ENCODE measurements at places on chromosomes 2 and 18.

DNA sequence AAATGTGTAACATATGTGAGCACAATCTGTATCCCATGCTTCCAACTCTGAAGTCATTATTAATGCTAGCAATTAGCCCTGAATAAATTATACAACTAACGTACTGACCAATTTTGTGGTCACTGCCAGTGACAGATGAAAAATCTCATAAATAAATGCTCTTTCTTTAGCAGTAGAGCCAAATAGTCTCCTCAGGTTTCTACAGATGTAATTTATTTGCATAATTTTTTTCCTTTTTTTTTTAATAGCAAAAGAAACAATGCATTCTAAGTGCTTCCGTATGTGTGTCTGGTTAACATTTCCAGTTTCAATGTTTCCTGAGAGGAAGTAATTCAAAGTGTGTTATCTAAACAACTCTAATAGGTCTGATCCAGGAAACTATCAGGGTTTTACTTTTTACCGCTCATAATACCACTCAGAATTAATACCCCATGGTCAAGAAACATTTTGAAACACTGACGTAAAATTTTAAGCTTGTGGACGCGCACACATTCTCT lies 108.4 kb downstream of the MEP1B start:
- DNase-seq = no peak

GRCh38 chr2:16318051-16318450 lies 347.6 kb downstream of the CYRIA start:
- no peak for DNase-seq

DNA sequence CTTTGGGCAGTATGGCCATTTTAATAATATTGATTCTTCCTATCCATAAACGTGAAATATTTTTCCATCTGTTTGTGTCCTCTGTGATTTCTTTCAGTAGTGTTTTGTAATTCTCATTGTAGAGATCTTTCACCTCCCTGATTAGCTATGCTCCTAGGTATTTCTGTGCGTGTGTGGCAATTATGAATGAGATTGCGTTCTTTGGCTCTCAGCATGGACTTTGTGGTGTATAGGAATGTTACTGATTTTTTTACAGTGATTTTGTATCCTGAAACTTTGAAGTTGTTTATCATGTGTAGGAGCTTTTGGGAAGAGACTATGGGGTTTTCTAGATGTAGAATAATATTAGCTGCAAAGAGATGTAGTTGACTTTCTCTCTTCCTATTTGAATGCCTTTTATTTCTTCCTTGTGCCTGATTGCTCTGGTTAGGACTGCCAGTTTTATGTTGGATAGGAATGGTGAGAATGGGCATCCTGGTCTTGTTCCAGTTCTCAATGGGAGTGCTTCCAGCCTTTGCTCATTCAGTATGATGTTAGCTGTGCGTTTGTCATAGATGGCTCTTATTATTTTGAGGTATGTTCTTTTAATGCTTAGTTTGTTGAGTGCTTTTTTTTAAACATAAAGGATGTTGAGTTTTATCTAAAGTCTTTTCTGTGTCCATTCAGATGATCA lies 27.0 kb upstream of the THUMPD2 start:
- no peak for DNase-seq

DNA sequence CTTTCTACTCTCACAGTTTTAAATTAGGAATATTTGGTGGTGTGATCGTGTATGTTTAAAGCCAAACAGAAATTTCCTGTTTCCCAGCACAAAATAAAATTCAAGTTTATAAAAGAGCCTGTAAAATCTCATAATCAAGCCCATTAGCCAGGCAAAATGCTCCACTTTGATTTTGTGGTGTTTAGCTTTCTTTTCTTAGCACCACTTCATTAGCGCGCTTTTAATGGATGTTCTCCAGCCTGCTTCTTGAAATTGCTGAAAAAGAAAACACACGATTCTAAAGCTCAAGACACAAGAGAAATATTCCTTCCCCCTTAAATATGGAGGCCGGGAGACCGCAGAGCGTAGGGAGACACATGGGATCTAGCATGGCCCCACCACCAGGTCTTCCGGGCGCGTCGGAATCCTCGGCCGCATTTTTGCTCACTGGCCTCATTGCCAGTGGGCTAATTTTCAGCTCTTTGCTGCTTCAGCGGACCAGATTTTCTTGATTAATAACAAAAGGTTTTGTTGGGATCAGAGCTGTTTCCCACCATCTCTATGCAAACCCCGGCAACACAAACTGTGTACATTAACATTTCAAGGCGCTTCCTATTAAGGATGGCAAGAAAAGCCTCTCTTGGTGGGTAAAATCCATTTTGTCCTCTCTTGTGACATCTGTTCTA lies 40.4 kb upstream of the ID2 start:
- DNase-seq = no peak

GRCh38 chr2:223549215-223549614 lies 52.9 kb downstream of the SCG2 start:
- DNase-seq = no peak

- DNase-seq = no peak
Measured at GRCh38 chr2:42169874-42170521, 845 bp downstream of the EML4 start.

- no peak for DNase-seq
Measured at GRCh38 chr2:181312515-181312927, 144.7 kb upstream of the ITGA4 start.

- no peak for DNase-seq
Measured at GRCh38 chr2:119469131-119469530, 37.5 kb downstream of the TMEM37 start.

- no peak for DNase-seq
Measured at GRCh38 chr18:48983793-48984437, 33.1 kb upstream of the SMAD7 start.

- DNase-seq = no peak
Measured at GRCh38 chr2:225008179-225008856, 34.0 kb downstream of the DOCK10 start.

DNA sequence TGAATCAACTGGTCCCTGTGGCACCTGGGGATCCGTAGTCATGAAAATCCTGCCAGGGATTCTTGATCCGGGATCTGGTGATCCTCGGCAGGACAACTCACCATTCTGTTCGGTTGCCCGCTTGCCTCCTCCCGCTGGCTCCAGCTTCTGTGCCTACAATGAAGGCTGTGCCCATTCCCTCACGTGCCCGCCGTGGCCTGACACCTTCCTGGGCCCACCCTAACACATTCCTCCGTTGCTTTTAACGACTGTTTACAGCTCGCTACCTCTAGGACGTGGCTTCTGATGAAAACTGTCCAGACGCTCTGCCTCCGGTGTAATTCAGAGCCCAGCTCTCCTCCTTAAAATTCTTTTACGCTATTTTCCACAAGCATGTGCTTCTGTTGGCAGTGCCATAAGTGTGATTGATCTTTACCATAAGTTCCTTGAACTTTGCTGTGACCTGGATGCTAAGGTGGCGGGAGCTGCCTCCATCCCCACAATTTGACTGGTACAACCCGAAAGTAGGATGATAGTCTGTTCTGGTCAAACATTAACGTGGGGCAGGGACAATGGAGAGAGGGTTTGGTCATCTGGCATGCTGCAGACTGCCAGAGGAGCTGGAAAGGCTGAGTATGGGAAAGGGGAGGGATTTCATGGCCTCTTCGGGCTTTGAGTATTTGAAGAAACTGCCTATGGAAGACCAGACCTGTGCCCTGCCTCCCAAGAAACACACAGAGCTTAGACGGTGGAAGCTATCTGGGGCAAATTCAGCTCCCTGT lies 206.8 kb upstream of the TNP1 start:
- no peak for DNase-seq

DNA sequence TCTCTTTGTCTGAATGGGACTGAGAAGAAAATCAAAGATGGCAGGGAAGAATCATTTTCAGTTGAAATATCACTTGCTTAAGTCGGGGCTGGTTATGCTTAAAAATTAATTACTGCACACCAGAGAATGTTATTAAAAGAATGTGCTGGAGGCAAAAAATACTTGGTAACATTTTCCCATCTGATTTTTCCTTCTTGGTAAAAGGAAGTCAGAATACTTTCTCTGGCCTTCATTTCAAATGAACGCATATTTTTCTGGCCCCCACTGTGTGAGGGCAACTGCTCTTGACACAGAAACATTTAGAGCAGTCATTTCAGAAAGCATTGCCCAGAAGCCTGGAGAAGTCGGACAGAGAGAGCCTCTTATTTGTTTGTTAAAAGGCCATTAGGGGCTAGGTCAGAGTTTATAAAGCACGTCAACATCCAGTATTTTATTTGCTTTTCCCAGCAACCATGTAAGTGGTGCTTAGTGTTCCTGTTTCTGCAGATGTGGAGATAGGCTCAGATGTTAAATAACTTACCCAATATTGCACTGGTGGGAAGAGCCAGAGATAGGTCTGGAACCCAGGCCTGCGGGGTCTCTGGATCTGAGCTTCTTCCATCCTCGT lies 32.9 kb upstream of the LYPD6B start:
- DNase-seq = no peak

DNA sequence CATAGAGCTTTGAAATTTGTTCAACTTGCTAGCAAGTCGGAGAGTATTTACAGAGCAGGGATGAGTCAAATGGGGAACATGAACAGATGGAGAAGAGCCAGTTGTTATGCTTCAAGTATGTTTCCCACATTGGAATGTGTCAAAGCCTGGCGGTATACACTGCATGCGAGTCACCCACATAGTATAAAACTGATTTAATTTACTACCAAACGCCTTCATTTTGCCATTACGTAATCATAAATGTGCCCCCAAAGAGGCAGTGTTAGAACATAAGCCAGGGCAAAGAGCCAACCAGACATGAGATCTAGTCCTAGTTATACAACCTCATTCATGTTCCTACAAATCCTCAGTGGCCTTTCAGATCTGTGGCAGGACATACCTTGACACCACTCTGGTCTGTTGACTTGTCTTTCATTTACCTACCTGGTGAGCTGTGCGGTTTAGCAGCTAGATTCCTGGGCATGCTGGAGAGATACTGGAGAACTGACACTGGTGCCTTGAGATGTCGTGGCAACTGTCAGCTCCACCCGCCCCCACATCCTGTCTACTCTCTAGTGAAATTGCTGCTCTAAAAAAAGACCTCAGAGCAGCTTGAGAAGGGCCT lies 21.7 kb upstream of the NRP2 start:
- no peak for DNase-seq

- DNase-seq = no peak
Measured at GRCh38 chr2:33304032-33304864, 172.2 kb upstream of the RASGRP3 start.

- peak; percentile 58 for DNase-seq
Measured at GRCh38 chr2:11753886-11754699, 7.7 kb downstream of the LPIN1 start.

GRCh38 chr2:73588177-73588576 lies 54.0 kb downstream of the NAT8 start:
- DNase-seq = no peak

GRCh38 chr2:238009563-238009962 lies 42.7 kb downstream of the UBE2F start:
- no peak for DNase-seq

GRCh38 chr2:215522237-215522636 lies 86.4 kb upstream of the FN1 start:
- DNase-seq = no peak

DNA sequence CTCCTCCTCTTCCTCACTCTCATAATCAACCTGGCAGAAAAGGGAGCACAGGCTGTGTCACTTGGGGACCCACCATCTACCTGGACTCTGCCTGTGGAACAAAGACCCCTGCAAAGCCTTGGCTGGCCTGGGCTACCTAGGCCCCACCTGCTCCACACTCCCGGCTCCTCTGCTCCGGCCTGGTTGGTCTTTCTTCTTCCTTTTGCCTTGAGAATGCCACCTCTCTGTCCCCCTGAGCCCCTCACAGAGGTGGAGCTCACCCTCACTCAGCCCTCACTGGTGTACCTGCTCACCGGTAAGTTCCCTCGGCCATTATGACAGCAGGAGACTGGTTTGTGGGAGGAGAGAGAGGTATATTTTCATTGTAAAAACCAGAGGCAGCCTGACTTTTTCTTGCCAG lies 74.1 kb downstream of the POLR1A start:
- DNase-seq = no peak

- DNase-seq = no peak
Measured at GRCh38 chr2:21818212-21818795, 694.5 kb downstream of the TDRD15 start.

DNA sequence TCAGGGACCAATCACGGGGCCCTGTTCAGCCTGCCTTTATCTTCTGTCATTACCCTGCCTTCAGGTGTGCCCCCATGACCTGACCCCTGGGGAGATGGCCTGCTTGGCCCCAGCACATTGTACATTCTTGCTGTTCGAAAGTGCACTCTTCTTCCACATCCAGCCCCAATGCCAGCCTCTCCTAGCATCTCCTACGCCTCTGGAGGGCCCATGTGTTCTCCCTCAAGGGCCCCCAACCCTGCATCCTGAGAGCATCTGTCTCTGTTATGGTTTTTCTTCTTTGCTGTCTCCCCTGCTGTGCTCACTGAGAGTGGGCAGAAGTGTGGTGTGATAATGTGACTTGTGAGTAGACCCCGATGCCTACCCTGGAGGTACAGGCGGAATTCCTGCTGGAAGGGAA lies 41.5 kb upstream of the OTOS start:
- DNase-seq = no peak

- no peak for DNase-seq
Measured at GRCh38 chr2:189553504-189554088, 27.0 kb downstream of the SLC40A1 start.

GRCh38 chr2:79359419-79359818 lies 153.4 kb upstream of the CTNNA2 start:
- DNase-seq = no peak

- no peak for DNase-seq
Measured at GRCh38 chr2:126495189-126495588, 160.8 kb upstream of the GYPC start.

DNA sequence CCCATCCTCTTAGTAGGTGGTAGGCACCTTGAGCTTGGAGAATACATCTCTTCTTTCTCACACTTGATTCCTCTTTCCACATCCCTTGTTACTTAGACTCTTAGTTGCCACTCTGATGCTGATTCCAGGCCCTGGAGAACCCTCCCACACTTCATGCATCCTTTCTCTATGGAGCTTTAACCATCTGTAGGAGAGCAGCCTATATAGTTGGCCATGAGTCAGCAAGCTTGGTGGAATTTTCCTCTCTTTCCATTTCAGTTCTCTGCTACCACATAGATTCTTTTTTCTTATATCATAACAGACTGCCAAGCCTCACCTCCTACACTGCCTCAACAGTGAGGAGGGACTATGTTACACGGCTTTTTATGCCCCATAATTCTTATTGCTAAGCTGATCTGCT lies 851.6 kb upstream of the CDH2 start:
- no peak for DNase-seq

DNA sequence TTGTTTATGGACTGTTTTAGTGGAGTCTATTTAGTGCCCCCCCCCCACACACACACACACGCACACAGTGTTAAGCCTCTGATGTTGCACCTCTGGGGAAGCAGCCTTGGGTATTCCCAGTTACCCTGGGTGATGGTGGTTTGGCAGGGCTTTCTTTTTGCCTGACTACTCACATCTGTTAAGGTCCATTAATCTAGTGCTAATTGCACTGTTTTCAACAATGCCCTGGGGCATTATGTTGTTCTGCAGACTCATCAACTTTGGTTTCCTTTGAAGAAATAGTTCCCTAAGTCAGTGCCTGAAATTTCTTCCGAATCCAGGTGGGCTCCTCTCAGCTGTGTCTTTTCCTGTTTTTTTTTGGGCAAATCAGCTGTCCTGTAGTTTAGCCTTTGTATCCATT lies 34.7 kb downstream of the SPOPL start:
- DNase-seq = no peak

GRCh38 chr2:228767196-228767595 lies 503.9 kb downstream of the PID1 start:
- DNase-seq = no peak

Data from T-helper 17 cell (primary cell).